ENCODE measurements at places on chromosomes 12 and 14. TPM values are rescaled to one million over a fixed set of nuclear protein-coding genes. Genes with fewer than 3 reads are reported as not detected.

NELL2 gene
- 47.5 TPM for total RNA-seq

CD163 gene
- not detected for total RNA-seq

MSI1 gene
- total RNA-seq: not detected

KRT73 gene
- 0.98 TPM for total RNA-seq

EDDM3A gene
- not detected for total RNA-seq

SYNE3 gene
- total RNA-seq: 9.9 TPM

NUAK1 gene
- not detected for total RNA-seq

TOMM20L gene
- not detected for total RNA-seq

DNA sequence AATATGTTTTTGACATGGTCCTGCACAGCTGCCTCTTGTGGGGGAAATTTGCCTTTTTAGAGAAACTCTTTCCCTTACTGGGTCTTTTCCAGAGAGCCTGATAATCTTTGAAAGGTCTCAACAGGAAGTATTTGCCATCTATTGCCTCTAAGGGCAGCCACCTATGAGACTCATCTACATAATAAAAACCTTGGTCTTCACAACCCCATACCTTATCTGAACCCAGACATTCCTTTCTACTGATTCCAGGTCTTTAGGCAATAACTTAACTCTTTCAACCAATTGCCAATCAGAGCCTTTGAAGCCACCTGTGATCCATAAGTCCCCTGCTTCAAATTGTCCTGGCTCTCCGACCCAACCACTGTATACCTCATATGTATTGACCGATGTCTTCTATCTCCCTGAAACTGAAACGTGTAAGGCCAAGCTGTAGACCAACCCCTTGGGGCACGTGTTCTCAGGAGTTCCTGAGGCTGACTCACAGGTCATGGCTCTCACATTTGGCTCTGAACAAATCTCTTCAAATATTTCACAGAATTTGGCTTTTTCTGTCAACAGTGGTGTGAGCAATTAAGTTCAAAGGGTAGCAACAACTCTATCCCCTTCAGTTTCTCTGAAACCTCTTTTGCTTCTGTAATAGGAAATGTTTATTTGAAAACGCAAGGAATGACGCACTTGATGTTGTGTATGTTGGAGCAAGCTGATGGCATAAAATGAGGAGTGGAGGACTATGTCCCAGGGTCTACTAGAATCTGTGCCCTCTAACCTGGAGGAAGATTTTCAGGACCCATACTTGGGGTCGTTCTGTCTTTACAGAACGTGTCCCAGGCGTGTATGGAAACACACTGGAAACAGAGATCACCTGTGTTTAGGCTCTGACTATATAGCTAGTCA is 49.2 kb upstream of the EIF5 start:
- no peak for DNase-seq

GRCh38 chr14:45070215-45070614 is 13.7 kb upstream of the PRPF39 start:
- no peak for DNase-seq

- DNase-seq: no peak
Measured at GRCh38 chr12:47188576-47189441, 109.0 kb upstream of the AMIGO2 start.

GRCh38 chr12:124548854-124549378 is 18.5 kb downstream of the NCOR2 start:
- DNase-seq: no peak

DNA sequence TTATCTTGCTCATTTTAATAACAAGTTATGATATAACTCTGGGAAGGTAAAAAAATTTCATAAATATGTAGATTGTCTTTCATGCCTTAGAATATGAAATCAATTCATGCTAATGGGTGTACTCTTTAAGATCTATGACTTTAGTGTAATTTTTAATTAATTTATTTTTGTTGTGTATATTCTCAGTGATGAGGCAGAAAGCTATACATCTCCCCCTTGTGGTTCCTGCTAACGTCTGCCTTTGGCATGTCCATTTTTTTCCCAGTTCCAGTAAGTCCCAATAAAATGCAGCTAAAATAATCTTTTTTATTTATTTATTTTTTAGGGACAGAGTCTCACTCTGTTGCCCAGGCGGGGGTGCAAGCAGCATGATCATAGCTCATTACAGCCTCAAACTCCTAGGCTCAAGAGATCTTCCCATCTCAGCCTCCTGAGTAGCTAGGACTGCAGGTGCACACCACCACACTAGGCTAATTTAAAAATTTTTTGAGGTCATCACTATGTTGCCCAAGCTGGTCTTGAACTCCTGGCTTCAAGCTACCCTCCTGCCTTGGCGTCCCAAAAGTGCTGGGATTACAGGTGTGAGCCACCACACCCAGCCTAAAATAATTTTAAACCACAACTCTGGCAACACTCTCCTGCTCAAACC is 3.3 kb upstream of the CHURC1 start:
- no peak for DNase-seq

GRCh38 chr12:93427779-93428564 is 13.8 kb downstream of the UBE2N start:
- DNase-seq: no peak

DNA sequence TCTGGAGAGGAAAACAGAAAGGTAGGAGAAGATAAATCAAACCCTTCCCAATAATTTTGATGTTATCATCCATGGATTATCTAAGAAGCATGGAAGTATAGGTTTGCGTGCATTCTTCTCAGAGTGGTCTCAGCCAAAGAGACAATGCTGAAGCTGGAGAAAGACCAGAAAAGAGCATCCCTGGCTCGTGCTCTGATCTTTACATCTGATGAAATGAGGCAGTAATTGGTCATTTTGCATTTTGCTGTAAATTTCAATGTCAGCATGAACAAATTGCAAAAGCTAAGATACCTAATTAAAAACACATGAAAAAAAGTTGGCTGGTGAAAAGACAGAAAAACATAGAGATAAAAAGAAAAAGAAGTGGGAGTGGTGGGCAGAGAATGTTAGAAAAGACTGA is 252.4 kb downstream of the ITPR2 start:
- DNase-seq: no peak

DNA sequence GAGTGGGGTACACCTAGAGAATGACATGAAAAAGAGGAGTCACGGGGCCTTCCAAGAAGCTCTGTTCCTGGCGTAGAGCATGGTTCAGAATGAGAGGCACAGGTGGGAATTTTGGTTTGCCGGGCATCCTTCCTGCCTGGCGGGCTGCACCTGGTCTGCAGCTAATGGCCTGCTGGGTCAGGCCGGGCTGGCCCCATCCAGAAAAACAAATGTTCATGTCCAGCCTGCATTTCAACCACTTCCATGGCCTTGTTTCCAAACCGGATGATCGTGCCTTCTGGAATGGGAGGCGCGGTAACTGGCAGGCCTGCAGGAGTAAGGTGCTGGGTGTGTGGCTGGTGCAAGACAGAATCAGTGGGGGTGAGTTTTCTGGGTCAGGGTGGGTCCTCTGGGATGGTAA is 14.4 kb downstream of the TEAD4 start:
- DNase-seq: no peak

DNA sequence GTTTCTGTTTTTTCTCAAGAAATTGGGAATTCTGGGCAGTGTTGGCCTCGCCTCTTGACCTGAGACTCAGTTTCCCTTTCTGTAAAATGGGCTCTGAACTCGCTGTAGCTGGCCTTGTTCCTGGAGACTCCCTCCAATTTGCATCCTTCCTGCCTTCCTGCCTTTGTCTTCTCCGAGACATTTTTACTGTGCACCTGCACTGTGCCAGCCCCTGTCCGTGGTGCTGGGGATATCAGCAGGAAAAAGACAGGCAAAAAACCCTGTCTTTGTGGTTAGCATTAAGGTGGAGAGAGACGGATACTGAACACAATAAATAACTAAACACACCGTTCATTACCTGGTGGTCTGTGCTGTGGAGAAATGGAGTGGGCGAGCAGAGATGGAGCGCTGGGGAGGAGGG is 129.8 kb downstream of the AACS start:
- DNase-seq: no peak
